ENCODE measurements at places on chromosomes 2 and 18. TPM values are rescaled to one million over a fixed set of nuclear protein-coding genes. Genes with fewer than 3 reads are reported as not detected.

Gene ASB18
- not detected for total RNA-seq

Gene HOXD13
- total RNA-seq, result not detected

Gene RALB
- total RNA-seq, result 22.8 TPM

DNA sequence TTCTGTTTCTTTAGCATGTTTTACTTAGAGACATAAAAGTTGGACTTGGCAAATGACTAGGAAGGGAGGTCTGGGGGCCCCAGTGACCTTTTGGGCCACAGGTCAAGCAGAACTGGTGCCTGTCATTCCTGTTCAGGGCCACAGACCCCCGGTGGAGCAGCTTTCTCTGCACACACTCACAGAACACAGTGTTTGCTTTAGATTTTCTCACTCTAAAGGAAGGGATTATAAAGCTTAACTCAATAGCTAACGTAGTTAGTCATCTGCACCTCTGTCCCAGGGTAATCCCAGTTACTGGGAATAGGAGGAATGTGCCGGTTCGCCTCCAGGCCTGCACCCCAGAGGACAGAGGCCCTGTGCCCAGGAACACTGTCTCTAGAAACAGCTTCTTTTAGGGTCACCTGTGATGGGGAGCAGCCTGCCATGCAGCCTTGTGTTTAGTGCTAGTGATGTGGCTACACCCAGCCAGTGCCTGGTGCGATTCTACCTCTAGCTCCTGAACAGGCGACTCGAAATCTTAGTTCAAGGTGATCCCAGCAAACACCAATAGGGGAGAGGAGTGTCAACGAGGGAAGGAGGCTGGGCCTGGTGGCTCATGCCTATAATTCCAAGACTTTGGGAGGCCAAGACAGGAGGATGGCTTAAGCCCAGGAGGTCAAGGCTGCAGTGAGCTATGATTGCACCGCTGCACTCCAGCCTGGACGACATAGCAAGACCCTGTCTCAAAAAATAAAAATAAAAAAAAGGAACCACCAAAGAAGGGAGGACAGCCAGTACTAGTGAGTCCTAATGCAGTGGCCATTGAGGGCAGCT lies 11.6 kb downstream of the SPATA3 start:
- no peak for DNase-seq

DNA sequence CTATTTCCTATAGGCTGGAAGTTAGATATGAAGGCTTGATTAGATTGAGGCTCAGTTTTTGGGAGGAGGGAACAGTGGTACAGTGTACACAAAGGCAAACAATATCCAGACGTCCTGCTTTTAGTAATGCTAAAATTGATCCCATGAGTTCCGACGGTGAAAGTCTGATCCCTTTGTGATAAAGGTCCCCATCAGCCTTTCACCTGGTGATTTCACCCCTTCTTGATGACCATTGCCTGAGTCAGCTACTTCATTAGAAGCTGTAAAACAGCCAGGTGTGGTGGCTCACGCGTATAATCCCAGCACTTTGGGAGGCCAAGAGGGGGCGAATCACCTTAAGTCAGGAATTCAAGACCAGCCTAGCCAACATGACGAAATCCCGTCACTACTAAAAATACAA lies 29.7 kb downstream of the TWSG1 start:
- DNase-seq, result no peak

DNA sequence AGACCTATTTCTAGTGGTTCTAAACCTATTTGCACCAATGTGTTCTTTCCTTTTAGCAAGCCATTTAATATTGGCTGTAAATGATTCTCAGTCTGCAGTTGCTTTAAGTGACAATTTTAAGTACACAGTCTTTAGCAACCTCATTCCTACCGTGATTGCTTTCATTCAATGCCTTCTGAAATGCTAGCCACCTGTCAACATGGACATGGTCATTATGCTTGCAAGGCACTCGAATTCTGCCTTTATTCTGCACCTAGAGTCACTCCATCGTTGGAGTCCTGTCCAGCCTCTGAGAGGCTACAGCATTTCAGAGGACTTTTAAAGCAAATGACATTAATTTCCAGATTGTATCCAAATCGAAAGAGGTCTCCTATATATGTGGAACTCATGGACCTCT lies 115.1 kb downstream of the IRS1 start:
- DNase-seq, result no peak

DNA sequence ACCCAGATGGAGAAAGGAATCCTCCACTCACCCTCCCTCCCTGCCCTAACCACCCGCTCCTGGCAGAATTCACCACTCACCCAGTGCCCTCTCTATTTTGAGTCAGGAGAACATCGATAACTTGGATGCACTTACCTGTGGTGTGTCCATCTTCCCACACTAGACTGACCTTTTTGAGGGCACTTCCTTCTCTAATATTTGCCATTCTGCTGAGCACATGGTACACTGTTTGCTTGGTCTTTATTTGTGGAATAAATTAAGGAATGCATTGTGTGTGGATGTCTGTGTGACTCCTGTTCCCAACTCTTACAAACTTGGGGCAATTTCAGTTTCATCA lies 133.7 kb downstream of the ACKR3 start:
- no peak for DNase-seq

GRCh38 chr18:69720422-69720821 lies 227.3 kb downstream of the CD226 start:
- no peak for DNase-seq

- no peak for DNase-seq
Observed at GRCh38 chr18:65349635-65350034, 401.2 kb upstream of the CDH7 start.

Measured in OCI-LY7 (cell line).